ENCODE measurements at places on chromosomes 13 and 19.

GRCh38 chr13:44299152-44299943 is 74.3 kb upstream of the SERP2 start:
- no peak for DNase-seq

DNA sequence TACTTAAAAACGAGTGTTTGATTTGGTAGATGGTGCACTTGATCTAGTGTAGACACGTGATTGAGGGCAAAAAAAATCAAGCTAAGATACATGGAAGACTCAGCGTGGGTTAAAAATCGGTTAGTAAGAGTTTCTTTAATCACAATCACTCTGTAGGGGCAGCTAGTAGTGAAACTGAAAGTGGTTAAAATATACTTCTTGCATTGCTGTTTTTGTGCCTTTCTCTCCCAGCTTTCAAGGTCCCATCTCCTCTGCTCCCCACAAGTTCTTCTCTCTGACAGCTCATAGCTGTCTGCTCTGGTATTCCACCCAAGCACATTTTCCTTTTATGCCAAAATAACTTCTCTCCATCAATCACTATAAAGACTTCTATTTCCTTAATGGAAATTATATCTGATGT is 1089.7 kb downstream of the EFNB2 start:
- DNase-seq = no peak

- DNase-seq = no peak
These were observed 7.8 kb downstream of the ZBTB7A start for GRCh38 chr19:4058693-4059452.

DNA sequence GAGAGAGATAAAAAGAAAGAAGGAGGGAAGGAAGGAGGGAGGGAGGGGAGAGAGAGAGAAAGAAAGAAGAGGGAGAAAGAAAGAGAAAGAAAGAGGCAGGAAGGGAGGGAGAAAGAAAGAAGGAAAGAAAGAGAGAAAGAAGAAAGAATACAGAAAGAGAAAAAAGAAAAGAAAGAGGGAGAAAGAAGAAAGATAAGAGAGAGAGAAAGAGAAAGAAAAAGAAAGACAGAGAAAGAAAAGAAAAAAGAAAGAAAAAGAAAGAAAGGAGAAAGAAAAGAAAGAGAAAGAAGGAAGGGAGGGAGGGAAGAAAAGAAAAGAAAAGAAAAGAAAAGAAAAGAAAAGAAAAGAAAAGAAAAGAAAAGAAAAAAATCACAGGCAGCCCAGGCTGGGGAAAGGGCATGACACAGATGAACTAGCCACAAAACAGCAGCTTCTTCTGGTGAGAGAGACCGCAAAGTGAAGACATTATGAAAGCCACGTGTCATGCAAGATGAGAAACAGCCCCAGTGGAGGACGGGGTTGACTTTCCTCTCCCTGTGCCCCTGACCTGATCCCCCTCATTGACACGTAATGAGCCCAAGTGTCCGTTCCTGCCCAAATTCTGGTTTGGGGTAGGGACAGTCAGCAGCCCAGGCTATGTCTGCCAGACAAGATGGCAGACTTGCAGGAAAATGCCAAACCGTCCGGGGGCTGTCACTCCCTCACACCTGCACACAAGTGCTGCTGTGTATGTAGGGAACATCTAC is 102.1 kb downstream of the INSR start:
- DNase-seq = peak; percentile 24

DNA sequence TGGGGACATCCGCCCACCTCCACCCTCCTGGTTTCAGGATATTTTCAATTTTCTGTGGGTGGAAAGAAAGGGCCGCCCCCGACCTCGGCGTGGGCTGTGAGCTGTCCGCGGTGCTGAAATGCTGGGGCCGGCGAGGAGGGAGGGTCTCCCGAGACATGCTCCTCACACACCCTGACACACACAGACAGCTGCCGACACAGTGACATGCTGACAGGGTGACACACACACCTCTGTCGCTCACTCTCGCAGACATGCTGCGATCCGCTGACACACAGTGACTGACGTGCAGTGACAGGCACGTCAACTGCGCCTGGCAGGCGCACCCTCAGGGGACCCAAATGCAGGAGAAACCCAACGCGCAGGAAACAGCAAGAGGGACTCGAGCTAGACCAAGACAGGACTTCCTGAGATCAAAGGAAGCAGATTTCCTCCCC is 25.1 kb upstream of the MEIS3 start:
- no peak for DNase-seq

DNA sequence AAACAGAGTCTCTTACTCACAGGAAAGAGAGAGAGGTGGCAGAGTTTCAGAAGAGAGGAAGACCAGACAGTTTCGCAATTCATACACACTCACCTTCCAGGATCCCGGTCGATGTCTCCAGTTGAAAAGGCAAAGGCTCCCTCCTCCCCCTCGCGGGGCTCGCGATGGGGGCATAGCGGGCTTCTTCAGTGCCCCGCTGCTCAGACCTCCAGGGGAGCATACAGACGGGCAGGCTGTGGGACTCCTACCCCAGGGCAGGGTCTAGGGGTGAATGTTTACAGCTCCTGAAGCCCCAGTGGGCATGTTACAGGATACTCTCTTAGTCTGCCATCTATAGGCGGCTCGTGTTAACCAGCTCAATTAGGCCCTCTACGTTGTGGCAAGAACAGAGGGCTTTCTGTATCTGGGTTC is 139.2 kb downstream of the SLITRK5 start:
- DNase-seq = no peak

DNA sequence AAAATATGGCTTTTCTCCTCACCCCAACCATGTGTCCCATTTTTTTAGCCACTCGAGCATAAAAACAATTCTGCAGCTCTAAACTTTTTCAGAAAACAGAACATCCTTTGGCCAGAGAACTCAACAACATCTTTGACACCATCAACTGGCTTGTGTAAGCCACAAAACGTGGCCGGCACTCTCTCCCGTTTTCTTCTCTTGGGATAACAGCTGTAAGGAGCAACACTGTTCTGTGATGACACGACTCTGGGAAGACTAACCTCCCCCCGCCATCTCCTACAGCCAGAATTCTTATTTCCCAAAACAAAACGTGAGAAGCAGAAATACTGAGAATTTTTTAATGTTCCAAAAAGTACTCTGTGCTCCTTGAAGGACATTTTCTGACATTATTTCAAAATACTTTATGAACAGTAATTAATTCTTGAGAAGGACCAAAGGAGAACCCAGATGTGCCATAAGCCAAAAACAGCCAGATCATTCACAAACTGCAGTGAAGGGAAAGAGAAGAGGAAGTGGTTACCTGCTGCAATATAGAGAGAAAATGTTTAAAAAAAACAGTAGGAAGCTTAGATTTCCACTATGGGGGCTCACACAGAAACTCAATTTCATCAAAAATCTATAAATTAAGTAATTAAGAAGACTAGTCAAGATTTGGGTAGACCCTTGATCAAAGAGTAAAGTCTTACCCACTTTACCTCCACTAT is 25.8 kb downstream of the COL4A1 start:
- no peak for DNase-seq

DNA sequence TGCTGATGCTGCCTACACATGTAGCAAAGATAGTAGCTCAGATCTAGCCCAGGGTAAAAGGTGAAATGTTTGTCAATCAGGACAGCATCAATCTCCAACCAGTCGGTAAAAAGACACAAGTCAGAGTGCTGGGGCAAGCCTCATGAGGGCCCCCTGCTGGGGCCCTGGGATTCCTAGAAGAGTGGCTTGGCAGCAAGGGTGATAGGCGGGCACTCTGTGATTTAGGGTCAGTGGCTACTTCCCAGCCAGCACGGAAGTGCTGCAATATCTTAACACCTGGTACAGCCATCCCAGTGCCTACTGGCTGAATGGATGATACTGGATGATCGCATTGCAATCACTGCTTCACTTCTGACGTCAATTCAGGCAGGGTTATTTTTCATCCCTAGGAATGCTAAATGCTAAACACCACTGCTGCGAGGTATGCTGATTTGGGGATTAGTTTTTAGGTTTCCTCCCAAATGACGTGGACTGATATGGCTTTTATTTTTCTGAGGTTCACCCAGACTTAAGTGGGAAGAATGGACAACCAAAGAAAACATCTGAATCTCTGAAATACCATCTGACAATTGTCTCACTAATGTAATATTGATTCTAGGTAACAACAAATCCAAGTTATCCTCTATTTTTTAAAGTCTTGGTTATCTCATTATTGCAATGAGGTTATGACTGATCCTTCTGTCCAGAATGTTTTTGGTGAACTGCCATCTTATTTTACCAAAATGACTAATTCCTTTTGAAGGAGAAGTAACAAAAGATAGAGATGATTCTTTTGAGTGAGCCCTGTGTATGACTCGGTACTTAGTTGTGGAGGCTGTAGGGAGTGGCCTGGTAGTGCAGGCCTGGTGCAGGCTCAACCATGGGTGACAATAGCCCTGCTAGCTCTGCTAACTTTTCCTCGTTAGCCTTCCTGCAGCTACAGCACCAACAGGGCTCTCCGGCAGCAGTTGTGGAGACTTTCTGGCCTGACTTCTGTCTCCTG is 432.5 kb downstream of the FGF9 start:
- DNase-seq = peak; percentile 44

- no peak for DNase-seq
These were observed 1586.1 kb downstream of the OLFM4 start for GRCh38 chr13:54614726-54615125.

DNA sequence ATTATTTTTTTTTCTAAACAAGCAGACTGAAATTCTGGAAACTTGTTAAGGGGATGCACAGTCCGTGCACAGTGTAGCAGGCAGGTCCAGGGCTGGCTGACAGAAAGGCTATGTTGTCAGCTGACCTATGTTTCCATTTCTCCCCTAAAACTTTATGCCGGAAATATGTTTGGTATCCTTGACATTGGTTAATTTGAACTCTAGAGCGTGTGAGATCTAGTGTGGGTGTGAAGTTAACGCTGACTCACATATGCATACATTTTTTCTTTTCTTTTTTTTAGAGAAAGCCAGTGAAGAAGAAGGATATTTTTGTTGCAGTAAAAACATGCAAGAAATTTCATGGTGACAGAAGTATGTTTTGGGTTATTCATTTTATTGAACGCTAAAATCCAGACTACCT is 76.6 kb downstream of the B3GLCT start:
- no peak for DNase-seq

- DNase-seq = peak; percentile 95
These were observed at the start of gene ZNF358 for GRCh38 chr19:7515645-7516151. ZNF358 (plus strand) TSS chr19:7516103; CDS start chr19:7519243, 3,140 bp downstream.

DNA sequence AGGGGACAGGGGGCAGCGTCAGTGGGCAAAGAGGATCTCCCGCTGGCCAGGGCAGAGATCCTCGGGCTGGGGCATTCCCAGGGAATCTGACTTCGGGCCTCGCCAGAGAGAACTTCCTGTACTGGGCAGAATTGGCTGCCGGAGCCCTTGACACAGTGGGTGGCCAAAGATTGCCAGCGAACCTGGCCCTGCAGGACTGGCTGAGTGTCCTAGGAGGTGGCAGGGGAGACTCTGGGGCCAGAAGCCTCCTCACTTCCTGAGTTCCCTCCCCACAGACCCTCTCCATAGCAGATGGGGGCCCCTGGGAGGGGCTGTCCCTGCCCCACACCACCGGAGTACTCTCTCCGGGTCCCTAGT is 19.3 kb downstream of the DPP9 start:
- no peak for DNase-seq
